ENCODE measurements at places on chromosomes 7 and 10.

- no peak for DNase-seq
Observed at GRCh38 chr7:74058486-74058885, 25.1 kb upstream of the LIMK1 start.

- DNase-seq: no peak
Observed at GRCh38 chr7:27124902-27125689, 5.5 kb downstream of the HOXA4 start.

- no peak for DNase-seq
Observed at GRCh38 chr7:81842361-81842760, 72.5 kb upstream of the HGF start.

DNA sequence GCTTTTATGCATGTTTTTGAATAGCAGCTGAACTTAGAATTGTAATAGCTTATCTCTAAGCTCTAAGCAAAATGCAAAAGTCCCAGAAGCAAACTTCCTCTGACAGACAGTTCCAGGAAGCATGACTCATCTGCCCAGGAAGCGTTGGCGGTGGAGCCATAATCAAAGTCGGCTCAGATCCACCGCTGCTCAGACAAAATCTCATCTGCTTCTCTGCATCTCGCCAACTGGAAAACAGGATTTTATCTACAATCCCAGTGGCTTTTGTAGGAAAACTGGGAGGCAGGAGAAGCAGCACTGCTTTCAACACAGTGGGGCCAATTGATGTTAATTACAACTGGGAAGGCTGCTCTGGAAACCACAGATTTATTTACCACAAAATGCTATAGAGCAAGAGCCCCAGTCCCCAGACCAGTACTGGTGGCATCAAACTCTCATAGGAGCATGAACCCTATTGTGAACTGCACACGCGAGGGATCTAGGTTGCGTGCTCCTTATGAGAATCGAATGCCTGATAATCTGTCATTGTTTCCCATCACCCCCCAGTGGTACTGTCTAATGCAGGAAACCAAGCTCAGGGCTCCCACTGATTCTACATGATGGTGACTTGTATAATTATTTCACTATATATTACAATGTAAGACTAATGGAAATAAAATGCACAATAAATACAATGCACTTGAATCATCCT is 99.9 kb downstream of the CUBN start:
- peak; percentile 46 for DNase-seq

DNA sequence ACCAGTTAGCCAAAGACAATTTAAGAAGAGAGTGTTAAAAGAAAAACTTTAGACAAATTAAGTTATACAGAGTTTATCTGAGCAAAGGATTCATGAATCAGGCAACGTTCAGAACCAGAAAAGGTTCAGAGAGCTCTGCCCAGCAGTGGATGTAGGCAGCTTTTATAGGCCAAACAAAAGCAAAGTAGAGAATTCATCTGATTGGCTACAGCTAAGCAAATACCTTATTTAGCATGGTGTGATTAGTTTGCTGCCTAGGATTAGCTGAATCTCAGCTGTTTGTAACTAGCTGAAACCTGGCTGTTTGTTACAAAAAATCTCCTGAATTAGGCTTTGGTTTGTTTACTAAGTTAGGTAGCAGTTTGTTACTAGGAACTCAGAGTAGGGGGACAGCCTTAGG is 66.0 kb downstream of the SLC25A40 start:
- DNase-seq: no peak

DNA sequence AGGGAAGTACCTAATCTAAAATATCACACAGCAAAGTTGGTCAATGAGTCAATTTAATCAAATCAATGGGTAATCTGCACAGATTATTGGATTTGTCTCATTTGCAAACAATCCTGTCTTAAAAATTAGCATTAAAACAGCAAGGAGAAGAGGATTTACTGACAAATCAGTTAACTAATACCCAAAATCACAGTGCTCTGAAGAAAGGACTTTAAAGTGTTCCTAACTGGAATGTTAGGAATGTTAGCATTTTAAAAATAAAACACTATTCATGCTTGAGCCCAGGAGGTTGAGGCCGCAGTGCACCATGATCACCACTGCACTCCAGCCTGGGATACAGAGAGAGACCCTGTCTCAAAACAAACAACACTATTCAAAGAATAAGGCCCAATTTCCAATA is 83.1 kb downstream of the CHCHD3 start:
- no peak for DNase-seq

DNA sequence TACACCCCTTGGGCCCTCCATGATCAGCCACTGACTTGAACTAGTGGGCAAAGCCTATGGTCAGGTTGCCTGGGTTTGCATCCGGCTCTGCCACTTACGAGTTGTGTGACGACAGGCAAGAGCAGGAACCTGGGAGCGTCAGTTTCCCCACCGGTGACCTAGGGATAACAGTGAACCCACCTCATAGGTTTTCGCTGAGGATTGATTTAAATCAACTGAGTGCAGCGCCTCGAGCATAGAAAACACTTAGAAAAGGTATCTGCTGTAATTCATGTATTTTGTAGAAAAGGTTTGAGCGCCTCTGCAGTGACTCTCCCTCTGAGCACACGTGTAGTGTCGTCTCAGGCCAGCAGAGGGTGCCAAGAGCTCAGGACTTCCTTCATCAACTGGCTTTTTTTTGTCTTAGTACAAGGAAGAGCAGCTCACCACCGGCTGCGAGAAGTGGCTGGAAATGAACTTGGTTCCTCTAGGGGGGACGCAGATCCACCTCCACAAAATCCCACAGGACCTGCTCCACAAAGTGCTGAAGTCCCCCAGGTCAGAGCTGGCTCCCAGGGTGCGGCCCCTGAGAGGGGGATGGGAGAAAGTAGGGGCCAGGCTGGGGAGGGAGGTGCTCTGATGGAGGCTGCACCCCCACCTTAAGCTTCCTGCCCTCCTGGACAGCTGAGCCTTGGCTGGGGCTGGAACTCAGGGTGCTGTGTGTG is 27.7 kb downstream of the BTBD16 start:
- DNase-seq: peak; percentile 78

DNA sequence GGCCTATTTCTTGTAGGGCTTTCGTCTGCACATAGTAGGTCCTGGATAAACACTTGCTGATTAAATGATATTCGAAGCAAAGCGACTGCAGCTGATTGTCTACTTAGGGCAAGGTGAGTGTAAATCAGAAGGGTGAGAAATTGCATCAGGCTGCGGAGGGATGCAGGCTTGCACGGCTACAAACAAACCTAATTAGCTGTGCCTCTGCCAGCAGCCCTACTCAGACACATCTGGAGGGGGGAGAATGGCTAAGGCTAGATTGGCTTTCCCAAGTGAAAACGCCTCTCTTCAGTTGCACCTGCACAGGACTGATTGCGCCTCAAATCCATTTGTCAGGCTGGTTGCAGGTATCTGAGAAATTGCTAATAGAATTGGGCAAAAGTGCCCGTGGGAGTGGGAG is 247.5 kb downstream of the DPP6 start:
- no peak for DNase-seq

- DNase-seq: no peak
Observed at GRCh38 chr7:139883814-139884213, 54.8 kb downstream of the TBXAS1 start.

DNA sequence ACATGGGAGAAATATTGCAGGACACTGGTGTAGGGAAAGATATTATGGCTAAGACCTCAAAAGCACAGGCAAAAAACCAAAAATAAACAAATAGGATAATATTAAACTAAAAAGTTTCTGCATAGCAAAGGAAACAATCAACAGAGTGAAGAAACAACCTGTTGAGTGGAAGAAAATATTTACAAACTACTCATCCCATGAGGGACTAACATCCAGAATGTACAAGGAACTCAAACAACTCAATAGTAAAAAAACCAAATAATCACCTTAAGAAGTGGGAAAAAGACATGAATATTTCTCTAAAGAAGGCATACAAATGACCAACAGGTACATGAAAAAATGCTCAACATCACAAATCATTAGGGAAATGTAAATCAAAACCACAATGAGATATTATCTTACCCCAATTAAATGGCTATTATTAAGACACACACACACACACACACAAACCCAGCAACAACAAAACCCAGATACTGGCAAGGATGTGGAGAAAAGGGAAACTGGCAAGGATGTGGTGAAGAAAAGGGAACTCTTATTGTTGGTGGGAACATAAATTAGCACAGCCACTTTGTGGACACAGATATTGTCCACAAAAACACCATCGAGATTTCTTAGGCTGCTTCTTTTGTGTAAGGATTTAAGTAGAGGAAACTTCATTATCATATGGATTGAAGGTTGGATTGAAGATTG is 9.8 kb upstream of the RAB18 start:
- no peak for DNase-seq

DNA sequence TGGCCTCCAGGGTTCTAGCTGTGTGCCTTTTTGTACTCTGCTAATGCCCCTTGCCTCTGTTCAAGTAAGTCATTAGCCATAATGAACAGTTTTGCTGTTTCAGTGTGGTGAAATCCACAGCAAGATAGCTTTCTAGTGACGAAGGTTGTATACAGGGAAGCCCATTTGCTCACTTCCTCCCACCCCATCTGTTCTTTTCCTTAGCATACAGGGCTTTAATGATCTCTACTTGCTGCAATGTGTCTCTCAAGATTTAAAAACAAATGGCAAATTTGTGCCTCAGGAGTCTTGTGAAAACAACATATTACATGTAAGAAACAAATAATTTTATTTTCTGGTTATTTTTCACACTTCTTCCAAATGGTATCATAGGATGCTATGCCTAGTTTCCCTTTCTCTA is 243.2 kb downstream of the CDK14 start:
- DNase-seq: no peak

- no peak for DNase-seq
Observed at GRCh38 chr7:70788276-70788675, 343.7 kb upstream of the GALNT17 start.

- no peak for DNase-seq
Observed at GRCh38 chr10:14554091-14554490, 220.6 kb downstream of the FAM107B start.

DNA sequence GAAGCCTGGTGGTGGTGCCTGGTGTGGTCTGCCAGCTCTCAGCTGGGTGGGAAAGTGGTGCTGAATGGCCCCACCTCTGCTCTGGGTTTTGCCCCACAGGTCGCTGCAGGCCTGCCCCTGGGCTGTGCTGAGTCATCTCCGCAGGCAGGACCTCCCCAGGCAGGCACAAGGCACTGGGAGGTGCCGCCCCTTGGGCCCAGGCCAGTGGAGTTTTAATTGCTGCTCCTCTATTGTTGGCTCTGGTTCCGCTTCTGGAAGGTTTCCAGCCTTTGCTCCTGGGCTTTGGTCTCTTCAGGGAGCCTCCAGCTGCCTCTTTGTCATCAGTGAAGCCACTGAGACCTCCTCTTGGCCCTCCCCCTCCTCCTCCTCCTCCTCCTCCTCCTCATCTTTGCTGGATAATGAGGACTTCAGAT is 180.3 kb upstream of the GRB10 start:
- DNase-seq: peak; percentile 99

- peak; percentile 39 for DNase-seq
Observed at GRCh38 chr7:24981171-24981951, 1.4 kb upstream of the OSBPL3 start.

GRCh38 chr10:101063050-101063525 is 1.3 kb downstream of the KAZALD1 start:
- no peak for DNase-seq

GRCh38 chr10:11225935-11226334 is 208.3 kb downstream of the CELF2 start:
- no peak for DNase-seq

GRCh38 chr7:4764402-4765007 is 10.9 kb upstream of the AP5Z1 start:
- no peak for DNase-seq

DNA sequence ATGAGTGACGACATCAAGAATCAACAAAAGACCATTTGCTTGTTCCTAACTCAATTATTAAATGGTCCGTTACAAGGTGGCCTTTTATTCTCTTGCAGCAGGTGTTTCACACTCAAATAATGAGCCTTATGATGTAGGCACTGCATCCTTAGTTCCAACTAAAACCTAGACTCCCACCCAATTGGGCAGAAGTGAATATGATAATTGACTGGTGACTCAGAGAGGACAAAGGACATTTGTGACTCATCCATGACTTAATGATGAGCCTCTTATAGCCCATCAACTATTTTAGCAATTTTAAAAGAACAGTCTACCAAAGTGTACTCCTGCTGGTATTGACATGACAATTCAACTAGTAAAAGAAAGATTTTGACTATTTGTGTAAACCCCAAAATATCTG is 1027.8 kb upstream of the PHF14 start:
- DNase-seq: no peak

DNA sequence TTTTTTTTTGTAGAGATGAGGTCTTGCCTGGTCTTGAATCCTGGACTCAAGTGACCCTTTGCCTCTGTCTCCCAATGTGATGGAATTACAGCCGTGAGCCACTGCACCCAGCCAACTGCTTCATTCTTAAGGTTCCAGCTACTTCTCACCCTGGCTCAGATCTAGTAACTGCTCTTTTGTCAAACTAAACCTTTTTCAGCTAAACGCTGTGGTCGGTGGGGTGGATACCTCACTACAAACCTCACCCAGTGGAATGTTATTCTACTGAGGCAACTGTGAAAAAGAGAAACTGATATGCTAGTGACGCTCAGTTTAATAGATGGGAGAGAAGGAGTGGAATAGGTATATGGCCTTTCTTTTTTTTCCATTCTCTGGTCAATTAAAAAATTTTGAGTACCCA is 1.7 kb upstream of the MRLN start:
- no peak for DNase-seq

- DNase-seq: no peak
Observed at GRCh38 chr7:26553582-26553981, 261.9 kb downstream of the SNX10 start.

GRCh38 chr10:48797830-48798229 is 113.2 kb downstream of the WDFY4 start:
- DNase-seq: no peak

- DNase-seq: no peak
Observed at GRCh38 chr7:119959811-119960210, 313.2 kb upstream of the KCND2 start.

DNA sequence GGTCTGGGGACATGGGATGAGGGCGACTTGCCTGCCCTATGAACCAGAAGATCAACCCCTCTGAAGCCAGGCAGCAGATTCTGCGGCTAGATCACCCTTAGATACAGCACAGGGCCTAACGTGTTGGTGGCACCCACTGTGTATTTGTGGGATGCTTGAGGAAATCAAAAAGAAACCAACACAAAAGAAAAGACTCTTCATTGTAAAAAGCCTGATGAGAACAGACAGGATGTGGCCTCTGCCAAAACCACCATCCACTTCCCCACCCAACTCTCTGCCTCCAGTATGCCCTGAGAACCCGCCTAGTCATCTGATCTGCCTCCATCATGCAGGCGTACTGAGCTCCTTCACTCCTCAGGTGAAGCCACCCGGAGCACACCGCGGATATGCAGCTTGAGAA is 97.2 kb upstream of the INSYN2A start:
- peak; percentile 21 for DNase-seq

DNA sequence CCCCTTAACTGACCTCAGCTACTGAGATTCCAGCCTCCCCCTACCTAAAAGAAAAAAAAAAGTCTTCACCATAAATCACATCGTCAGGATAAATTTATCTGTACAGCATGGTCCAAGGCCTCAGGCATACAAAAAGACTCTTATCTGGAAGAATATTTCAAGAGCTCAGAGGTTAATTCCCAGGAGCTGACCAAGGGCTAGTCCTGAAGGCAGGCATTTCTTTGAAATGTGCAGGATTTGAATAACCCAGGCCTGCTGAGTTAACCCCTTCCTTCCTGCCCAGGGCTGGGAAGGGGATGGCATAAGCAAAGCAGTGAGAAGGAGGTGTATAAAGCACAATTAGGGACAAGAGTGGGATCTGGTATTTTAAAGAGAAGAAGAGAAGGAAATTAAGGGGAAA is 111.2 kb downstream of the RNLS start:
- DNase-seq: no peak

Measured in H4 (cell line).